ENCODE measurements at places on chromosomes 5 and 9.
A peak's percentile ranks its signal among the peaks of the same experiment; 100 is the strongest.

DNA sequence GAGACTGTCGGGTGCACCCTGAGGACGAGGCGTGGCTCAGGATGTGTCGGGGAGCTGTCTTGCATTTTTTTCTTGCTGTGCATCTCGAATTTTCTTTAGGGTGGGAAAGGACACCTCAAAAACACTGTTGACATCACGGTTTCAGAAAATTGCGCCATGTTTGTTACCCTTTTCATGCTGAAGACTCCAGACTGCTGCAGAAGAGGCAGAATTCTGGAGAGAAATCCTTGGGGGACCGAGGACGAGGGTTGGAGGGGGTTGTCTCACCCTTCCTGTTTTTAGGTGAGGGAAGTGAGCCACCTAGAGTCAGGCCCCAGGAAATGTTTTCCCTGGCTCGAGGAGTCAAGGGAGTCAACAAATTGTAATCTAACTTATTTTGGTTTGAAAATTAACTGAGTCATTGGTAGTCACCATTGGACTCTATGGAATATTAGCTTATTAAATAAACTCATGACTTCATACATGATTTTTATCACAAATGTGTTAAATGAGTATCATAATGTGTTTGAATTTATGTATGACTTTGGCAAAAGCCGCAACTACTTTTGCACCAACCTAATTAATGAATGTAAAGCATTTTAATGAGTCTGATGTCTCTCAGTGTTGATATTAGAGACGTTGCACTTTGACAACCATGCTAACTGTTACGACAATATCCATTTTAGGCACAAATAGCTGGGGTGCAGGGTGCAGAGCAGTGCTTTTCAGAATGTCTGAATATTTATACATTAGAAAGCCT lies 724 bp upstream of the LYSMD3 start:
- peak; percentile 80 for DNase-seq

- DNase-seq, result peak; percentile 13
Observed at GRCh38 chr5:168874713-168875380, 295.7 kb upstream of the PANK3 start.

DNA sequence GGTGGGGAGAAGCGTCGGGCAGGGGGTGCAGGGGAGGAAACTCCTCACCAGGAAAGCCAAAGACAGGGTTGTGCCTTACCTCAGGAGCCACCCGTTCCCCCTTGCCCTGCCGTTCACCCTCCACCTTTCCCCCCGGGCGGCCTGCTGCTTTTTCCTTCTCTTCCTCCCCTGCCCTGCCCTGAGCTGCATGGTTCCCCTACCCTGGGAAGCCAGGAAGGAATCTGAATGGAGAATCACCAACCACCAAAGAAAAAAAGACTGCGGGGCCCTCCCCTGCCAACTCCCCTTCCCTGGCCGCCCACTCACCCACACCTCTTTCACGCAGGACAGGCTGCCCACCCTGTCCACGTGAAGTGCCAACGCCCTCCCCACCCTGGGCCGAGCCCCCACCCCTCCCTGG lies 820 bp upstream of the NFX1 start:
- DNase-seq, result peak; percentile 9

DNA sequence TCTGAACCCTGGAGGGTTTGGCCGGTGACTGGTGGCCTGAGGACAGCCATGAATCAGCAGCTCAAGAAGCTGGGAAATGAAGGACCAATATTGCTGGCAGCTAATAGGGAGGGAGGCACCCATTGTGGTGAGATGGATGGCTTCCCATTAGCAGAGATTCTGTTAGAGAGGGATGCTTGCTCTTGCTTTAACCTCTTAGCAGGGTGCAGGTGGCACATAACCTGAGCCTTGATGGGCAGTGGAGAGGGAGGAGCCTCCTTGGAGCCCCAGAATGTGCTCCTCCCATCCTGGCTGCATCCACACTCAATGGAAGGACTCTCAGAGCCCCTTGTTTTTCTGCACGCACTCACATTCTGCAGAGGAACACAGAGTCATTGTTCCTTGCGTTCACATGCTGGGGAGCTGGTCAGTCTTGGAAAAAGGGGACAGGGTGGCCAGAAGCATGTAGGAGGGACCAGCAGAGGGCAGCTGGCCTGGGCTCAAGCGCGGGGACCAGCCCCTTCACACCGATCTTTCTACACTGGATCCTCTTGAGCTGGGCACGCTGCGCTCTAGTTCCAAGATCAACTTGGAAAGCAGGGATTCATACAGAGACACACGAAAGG lies 161.8 kb downstream of the MED10 start:
- DNase-seq, result no peak

DNA sequence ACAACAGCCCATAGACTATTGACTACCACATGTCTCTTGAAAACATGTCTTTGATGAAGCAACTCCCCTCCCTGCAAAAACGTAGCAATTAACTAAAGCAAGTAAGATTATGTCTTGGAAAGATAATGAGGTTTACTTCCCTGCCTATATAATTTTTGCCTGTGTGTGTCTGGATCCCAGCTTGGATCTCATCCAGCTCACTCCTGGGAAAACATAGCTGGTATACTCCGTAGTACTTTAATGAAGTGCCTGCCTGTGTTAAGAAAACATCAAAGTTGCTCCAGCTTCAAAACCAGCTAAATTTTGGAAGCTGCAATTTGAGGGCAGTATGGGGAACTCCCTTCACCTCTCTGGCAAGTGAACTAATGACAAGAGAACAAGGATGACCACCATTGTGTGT lies 182.6 kb upstream of the C9orf72 start:
- no peak for DNase-seq

- peak; percentile 38 for DNase-seq
Observed at GRCh38 chr9:98373609-98374008, 118.2 kb upstream of the TBC1D2 start.

GRCh38 chr5:139900546-139901250 lies 105.1 kb downstream of the PSD2 start:
- DNase-seq, result no peak

GRCh38 chr5:40676613-40677343 lies 2.9 kb upstream of the PTGER4 start:
- DNase-seq, result peak; percentile 82

GRCh38 chr5:75337366-75338021 lies 474 bp downstream of the HMGCR start:
- peak; percentile 4 for DNase-seq

DNA sequence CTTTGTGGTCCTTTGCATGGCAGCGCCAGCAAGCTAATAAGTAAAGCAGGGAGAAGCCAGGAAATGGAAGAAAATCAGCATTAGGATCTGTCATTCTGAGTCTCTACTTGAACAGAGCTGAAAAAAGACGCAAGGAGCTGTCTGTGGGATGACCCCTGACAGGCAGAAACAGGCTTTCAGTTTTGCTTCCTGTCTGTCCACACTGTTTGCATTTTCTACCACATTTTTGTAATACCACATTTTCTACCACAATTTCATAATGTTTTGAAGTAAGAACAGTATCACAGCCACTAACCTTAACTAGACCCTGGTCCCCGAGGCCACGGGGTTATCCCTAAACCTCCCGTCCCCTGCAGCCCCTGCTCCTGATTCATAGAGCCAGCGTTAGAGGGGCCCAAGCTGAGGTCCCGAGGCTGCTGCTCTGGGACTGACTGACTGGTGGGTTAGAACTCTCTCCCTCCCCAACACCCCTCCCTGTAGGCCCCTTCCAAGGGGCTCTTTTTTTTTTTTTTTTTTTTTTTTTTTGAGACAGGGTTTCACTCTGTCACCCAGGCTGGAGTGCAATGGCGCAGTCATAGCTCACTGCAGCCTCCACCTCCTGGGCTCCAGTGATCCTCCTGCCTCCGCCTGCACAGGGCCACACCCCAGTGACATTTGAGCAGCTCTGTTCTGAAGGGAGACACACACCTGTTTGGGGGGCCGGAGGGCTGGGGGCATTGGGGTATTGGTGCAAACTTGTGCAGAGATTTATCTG lies 4.0 kb upstream of the CLIC3 start:
- DNase-seq, result peak; percentile 78

DNA sequence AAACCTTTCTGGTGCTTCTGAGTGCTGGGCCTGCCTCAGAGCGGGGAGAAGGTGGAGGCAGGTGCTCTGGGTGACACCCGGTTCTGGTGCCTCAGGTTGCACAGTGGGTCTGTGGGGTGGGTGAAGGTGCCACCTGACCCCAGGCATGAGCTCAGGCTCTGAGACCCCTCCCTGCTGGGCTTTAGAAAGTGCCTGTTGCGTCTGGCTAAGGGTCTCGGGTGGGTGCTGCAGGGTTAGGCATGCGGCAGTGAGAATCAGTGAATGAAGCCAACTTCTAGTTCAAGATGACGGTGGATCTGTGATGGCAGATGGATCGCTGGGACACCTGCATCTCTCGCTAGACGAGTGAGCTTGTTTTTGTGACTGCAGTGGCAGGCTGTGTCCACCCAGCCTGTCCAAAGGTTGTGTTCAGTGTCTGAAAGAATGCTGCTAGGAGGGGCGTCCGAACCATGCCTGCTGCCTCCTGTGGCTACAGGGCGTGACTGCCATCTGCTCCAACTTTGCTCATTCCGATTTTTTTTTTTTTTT lies 5.0 kb downstream of the SQSTM1 start:
- DNase-seq, result no peak

GRCh38 chr5:3153226-3153858 lies 401.9 kb upstream of the IRX2 start:
- no peak for DNase-seq

- DNase-seq, result no peak
Observed at GRCh38 chr9:85339338-85339737, 402.4 kb downstream of the AGTPBP1 start.

DNA sequence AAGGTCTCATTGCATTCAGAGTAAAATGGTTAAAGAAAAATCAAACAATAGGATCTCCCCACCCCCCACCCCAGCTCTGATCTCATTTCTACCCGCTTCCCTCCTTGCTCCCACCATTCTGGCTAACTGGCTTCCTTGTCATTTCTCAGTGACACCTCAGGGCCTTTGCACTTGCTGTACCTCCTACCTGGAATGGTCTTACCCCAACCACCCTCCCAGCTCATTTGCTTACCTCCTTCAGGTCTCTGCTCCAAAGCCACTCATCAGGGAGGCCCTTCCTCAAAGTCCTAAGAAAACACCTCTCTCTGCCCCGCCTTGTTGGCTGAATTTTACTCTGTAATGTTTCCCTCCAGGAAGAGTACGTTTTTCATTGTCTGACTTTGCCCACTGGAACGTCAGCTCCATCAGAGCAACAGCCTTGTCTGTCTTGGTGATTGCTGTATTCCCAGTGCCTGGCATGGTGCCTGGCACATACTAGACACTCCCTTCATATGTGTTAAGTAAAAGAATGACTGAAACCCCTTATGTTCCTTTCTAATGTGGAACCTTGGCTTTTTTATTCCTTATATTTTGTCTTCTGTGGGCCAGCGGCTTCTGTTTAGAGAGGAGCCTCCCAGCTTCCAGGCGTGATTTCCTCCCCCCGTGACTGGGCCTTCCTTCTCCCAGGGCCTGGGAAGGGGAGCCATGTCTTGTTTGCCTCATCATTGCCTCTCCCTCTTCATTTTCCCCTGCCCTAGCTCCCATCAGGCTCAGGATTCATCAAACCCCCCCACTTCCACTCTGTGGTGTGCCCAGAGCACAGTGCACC lies 26.9 kb downstream of the NEURL1B start:
- DNase-seq, result peak; percentile 31

DNA sequence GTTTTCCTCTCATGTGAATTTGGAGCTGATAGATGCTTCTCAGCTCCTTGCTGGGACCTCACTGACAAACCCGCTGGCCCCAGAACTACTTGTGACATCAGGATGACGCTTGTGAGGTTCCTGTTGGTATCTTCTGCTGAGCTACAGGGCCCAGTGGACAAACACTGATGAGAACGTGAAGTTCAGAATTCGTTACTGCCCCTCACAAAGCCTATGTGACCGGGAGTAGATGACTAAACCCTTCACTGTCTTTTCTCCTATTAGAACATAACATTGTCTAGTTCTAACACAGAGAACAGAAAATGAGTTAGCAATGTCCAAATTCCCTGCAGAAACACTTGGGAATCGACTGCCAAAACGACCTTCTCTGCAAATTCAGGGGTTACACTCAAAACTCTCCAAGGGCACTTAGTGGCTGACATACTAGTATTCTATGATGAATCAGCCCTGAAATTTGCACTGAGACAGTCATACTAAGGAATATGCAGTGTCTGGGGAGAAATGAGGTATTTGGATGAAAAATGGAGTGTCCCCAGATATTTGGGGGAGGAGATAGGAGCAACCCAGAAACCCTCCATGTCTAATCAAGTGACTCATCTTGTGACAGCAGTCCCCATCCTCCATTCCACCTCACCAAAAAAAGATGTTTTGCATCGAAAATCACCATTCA lies 143.2 kb upstream of the TRIM32 start:
- DNase-seq, result peak; percentile 90

DNA sequence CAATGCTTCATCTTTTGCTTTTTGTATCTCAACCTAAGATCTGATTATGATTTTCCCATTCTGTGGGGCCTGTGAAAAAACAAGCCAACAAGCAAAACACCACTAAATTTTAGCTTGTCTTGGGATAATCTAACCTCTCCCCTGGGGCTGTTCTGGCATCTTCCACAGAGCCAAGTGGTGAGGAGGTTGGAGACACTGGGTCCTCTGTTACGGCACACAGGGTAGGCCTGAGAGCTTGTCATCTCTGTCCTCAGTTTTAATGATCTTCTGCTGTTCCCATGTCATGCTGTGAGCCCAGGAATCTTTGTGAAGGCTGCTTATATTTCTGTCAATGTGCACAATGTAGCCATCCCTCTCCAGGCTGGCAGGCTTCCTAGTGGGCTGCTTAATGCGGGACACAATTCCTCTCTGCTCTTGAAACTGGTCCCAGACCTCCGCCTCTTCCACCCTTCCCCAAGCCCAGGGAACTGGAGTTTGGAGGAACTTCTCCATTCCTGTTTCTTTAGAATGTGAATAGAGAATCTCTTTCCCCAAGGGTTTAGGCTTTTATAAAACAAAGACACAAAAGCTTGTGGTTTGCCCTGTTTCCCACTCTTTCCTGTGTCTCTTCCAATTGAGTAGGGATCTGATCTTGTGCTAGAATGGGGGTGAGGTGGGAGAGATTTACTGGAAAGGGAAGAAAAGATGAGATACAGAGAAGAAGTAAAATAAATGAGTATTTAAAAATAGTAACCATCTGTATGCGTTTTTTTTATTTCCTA lies 30.9 kb upstream of the SEMA6A start:
- DNase-seq, result no peak

DNA sequence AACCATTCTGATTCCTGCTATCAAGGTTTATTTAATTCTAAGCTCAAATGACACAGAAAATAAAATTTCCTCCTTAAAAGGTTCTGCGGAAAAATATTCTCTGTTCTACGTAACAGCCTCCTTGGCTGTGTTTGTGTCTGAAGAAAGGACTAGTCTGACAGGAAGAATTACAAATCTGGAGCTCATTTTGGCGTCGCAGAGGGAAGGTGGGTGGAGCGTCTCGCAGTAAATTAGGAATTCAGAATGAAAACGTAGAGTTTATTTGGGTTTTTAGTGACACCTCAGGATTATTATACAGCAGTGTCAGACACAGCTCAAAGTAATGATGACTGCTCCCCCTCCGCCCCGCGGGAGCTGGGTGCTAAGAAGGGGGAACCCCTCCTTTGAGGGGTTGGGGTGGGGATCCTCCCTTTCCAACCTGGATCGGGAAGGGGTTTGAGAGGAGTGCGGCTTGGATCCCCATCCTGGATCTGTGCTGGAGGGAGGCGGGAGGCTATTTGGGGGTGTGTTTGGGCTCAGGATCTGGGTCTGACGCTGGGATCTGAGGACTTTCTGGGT lies 933 bp upstream of the TGFBR1 start:
- DNase-seq, result peak; percentile 67
